ENCODE measurements at places on chromosomes 6 and 20.
A peak's percentile ranks its signal among the peaks of the same experiment; 100 is the strongest.

GRCh38 chr6:12064131-12064530, 52.0 kb downstream of the HIVEP1 start:
- peak; percentile 87 for DNase-seq

DNA sequence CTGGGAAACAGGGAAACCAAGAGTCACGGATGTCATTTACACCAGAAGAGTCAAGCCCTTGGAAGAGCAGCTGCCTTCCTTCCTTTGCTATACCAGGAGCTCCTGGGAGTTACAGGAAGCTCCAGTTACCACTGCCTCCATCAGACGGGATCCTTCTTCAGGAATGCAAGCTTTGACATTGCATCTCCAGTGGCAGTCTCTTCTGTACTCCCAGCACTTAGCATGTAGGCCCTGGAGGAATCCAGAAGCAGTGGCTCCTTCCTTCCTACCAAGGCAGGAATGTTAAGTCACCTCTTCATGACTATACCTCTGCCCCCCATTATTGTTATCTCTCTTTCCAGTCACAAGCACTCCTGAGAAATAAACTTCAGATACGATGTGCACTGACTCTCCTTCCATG, 836.0 kb downstream of the MAFB start:
- no peak for DNase-seq

DNA sequence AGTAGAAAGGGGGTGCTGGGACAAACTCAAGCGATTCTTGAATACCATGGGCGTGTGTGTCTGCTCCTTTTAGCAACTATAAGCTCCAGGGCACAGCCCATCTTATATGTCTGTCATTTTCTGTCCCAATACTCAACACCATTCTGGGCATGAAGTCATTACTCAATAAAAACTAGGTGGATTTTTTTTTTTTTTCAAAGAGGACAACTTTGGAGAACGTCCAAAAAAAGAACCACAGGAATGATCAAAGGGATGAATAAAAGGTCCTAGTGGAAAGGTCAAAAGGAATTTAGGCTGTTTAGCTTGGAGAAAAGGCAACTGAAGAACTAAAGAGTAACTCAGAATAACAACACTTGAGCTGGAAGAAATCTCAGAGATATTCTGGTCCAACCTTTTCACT, 24.4 kb downstream of the UQCC1 start:
- DNase-seq: peak; percentile 49

GRCh38 chr6:28772480-28773381, 151.1 kb downstream of the TRIM27 start:
- DNase-seq: no peak

- no peak for DNase-seq
Measured at GRCh38 chr6:170008294-170008785, 256.9 kb downstream of the ERMARD start.

DNA sequence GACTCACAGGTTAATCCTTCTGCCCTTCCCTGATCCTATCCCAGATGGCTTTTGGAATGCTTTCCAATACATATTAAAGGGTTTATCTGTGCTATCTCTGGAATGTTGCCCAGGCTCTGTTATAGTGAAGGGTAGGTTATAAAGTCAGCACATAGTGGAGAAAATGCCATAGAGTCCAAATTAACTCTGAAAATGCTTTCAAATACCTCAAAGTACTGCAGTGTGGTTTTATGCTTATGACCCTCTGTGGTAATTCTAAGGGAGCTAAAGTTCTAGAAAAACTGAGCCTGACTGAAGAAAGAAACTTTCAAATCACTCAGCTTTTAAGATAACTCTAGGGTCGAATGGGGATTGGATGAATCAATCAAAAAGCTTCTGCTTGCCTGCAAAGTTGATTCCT, 159.8 kb downstream of the PLCB1 start:
- DNase-seq: peak; percentile 94

GRCh38 chr6:35596448-35597442, 84.0 kb upstream of the TULP1 start:
- DNase-seq: peak; percentile 96

DNA sequence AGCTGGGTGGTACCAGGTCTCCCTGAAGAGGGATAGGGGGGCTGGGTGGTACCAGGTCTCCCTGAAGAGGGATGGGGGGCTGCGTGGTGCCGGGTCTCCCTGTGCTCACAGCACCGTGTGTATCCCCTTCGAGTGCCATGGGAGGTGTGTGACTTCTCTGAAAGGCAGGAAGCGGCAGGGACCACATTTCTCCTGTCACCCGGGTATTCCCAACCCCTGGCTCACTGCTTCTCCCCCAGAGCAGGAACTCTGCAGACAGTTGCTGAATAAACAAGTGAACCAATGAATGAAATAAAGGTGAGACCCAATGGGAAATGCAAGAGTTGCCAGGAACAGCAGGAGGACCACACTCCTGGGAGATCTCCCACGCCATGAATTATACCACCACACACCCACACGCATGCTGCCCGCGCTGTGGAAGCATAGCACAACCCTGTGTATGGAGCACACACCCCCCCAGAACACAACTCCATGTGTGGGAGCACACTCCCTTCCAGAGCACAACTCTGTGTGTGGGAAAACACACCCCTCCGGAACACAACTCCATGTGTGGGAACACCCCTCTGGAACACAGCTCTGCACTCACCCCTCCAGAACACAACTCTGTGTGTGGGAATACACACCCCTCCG, 50.7 kb downstream of the RNASET2 start:
- no peak for DNase-seq

GRCh38 chr6:6803180-6803977, 214.9 kb downstream of the LY86 start:
- DNase-seq: no peak

DNA sequence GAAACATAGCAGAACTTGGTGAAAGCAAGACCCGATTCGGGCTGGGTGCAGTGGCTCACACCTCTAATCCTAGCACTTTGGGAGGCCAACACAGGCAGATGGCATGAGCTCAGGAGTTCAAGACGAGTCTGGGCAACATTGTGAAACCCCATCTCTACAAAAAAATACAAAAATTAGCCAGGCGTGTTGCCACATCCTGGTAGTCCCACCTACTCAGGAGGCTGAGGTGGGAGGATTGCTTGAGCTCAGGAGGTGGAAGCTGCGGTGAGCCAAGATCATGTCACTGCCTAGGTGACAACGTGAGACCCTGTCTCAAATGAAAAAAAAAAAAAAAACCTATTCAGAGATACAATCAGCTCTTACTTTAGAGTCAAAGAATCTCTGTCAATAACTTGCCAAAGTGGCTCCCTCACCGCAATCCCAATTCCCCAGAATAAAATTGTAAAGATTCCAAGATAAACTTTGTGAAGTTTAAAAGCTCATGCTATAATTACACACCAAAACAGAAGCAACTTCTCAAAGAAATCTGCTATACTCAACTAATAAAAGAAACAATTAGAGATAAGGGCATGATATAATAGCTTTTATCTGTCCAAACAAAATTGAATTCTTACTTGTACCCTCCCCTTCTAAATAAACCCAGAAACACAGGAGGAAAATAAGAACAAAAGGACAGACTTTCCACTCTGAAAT, 33.6 kb downstream of the CDK19 start:
- DNase-seq: no peak

GRCh38 chr6:24477070-24477469, 12.3 kb downstream of the GPLD1 start:
- DNase-seq: no peak

DNA sequence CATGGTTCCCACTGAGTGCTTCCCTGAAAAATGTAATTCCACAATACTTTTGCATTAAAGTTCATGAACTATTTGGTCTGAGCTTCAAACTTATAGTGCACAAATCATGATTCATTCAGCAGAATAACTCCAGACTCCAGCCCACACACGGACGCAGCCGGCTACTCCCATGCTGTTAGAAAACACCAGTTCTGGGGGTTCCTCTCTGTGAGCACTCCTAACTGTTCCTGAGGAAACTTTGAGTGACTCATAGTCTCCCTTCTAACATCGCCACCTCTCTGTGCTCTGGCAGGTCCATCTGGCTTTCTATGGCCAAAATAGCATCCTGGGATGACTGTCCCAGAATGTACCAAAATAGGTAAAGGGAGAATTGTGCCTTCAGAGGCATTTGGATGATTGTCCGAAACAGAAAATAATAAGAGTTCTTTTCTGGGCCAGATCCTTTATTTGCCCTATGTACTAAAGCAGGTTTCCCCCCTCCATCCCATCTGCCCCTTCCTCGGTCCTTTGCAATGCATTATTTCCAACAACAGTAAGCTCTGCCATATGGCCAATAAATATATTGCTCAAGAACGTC, 32.3 kb upstream of the LY86 start:
- peak; percentile 60 for DNase-seq

GRCh38 chr20:46305331-46305972, 2.8 kb downstream of the CDH22 start:
- no peak for DNase-seq

DNA sequence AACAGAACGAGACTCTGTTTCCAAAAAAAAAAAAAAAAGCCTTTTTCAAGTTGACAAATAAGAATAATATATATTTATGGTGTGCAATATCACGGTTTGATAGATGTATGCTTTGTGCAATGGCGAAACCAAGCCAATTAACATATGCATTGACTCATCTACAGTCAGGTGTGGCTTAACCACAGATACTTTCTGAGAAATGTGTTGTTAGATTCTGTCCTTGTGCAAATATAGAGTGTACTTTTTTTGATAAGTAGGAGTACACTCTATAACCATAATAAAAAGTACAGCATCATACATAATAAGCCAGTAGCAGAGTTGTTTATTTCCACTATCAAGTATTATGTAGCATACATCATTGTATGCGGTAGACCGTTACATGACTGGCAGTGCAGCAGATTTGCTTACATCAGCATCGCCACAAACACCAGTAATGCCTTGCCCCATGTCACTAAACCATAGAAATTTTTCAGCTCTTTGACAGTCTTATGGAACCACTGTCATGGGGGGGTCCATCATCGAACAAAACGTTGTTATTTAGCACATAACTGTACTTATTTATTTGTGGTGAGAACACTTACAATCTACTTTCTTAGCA, 59.2 kb downstream of the TMEM170B start:
- no peak for DNase-seq

DNA sequence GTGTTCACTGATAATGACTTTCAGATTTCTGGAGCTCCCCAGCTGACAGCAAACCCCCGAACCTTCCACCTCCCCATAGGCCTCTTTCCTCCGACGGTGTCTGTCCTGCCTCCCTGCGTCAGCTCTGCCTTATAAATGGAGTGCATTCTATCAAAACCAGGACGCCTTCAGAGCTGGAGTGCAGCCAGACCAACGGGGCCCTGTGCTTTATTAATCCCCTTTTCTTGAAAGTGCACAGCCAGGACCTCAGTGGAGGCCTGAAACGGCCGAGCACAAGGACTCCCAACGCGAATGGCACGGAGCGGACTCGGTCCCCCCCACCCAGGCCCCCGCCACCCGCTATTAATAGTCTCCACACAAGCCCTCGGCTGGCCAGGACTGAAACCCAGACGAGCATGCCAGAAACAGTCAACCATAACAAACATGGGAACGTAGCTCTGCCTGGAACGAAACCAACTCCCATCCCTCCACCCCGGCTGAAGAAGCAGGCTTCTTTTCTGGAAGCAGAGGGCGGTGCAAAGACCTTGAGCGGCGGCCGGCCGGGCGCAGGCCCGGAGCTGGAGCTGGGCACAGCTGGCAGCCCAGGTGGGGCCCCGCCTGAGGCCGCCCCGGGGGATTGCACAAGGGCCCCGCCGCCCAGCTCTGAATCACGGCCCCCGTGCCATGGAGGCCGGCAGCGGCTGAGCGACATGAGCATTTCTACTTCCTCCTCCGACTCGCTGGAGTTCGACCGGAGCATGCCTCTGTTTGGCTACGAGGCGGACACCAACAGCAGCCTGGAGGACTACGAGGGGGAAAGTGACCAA, 42.3 kb upstream of the NAA20 start:
- DNase-seq: peak; percentile 99

DNA sequence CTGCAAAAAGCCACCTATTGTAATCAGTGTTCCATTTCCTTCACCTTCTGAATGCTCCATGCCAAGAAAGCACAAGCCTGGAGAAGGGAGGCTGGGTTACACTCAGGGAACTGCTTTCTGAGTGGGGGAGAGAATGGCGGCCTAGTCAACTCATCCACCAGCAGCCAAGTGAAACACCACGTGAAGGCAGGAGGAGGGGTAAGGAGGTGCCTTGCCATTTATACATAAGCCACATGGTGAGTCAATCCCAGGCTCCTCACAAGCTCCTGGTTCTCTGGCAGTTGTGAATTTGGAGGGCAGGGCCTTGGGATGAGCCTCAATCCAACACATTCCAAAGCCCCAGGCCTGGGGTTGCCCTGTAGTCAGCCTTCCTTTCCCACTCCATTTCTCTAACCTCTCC, 149.4 kb downstream of the CD24 start:
- no peak for DNase-seq

GRCh38 chr6:12348530-12349511, 58.7 kb downstream of the EDN1 start:
- peak; percentile 82 for DNase-seq

DNA sequence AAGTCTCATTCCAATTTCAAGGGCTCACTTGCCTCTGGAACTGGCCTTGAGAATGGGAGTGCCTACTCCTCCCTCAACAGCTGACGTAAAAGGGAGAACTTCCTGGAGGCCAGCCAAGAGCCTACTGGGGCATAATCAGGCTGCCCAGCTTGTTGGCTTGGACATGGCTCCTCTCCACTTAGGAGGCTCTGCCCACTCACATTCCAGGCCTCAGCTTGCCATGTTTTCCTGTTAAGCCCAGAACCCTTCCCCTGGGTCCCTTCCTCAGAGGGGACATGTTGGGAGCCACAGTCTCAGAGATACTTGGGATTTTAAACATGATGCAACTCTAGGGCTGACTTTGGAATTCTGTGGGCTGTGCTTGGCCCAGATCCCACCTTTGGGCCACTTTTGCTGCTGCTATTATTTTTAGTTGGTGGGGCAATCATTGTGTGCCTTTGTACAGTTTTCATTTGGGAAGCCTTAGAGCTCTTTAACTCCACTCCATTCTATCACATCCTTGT, 31.5 kb upstream of the ADTRP start:
- DNase-seq: peak; percentile 71

DNA sequence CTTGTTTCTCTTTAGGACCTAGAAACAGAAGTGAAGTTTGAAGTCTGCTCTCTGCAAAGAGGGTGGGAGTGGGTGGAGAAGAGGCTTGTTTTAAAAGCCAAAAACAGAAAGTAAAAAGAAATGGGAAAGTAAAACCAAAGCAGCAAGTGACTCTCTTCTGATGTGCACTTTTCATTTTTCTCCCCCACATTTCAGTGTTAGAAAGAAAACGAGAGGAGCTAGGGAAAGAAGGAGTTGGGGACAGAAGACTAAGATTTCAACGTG, 1.3 kb downstream of the C6orf141 start:
- DNase-seq: no peak

GRCh38 chr6:6283746-6284145, 36.7 kb downstream of the F13A1 start:
- no peak for DNase-seq

All from fibroblast of skin of abdomen (primary cell).